ENCODE measurements at places on chromosomes 2 and 18.

- peaks cover 19% of the 10 kb centered on the region for H3K4me1 ChIP-seq
- H3K27me3 ChIP-seq = peaks cover under 1% of the 10 kb centered on the region
- peak overlapping the region; percentile 76 for H3K4me3 ChIP-seq
- DNase-seq = peak; percentile 19
- H3K27ac ChIP-seq = no peak overlapping the region
- H3K36me3 ChIP-seq = no peaks in the 10 kb centered on the region
Measured at GRCh38 chr18:25503567-25504081, 151.7 kb upstream of the ZNF521 start.

GRCh38 chr2:201513271-201513670 lies 61.7 kb downstream of the STRADB start:
- no peaks in the 10 kb centered on the region for H3K36me3 ChIP-seq
- no peaks in the 10 kb centered on the region for H3K4me1 ChIP-seq
- no peak overlapping the region for H3K27ac ChIP-seq
- H3K27me3 ChIP-seq = no peaks in the 10 kb centered on the region
- H3K4me3 ChIP-seq = no peak overlapping the region
- DNase-seq = no peak

GRCh38 chr18:37343542-37343851 lies 222.1 kb downstream of the CELF4 start:
- H3K27me3 ChIP-seq = peaks cover 55% of the 10 kb centered on the region
- no peak overlapping the region for H3K4me3 ChIP-seq
- no peak overlapping the region for H3K27ac ChIP-seq
- no peak for DNase-seq

DNA sequence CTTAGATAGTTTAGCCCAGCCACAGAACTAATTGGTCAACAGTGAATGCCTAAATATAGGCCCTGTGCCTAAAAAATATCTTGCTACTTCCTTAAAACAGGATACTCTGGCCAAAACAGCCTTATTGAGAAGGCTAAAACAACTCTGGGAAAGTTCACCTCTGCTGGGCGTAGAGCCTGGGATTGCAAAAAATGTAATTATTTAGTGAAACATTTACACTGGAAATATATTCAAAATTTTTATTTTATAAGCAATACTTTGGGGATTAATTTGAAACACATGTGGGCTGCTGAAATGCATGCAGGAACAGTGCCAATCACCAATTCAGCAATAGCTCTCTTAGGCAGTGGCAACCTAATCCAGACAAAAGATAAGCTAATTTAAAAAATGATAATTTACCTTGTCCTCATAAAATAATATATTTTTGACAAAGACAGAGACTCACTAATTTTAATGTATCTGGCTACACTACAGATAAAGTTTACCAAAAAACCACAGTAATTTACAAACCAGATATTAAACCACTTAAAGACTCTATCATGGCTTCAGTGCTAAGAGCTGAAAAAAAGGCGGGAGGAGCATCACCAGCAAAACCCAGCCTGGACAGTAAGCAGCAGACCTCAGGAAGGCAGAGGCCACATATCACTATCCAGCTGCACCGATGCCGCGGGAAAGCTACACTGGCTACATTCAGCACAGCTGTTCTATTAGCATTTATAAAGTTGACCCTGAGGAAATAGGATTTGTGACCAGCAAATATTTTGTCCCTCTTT lies 18.5 kb downstream of the TRAK2 start:
- H3K36me3 ChIP-seq = peaks cover 31% of the 10 kb centered on the region
- no peak overlapping the region for H3K27ac ChIP-seq
- H3K4me3 ChIP-seq = no peak overlapping the region
- peaks cover 7% of the 10 kb centered on the region for H3K27me3 ChIP-seq

DNA sequence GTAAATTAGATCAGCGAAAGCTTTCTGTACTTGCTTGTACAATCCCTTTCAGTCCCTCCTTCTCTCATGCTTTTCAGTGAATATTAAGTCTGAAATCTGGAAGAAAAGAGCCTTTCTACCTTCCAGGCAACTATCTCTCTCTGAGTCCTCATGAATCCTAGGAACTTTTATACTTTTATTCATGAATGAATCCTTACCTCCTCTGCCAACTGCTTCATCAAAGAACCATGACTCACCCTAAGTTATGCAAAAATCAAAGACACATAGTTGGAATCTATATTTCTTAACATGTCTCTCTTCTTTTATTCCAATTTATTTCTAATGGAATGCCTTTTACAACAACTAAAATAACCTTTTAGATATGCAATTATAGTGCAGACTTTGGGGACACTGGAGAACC lies 394.2 kb downstream of the CLIP4 start:
- no peaks in the 10 kb centered on the region for H3K4me1 ChIP-seq
- DNase-seq = no peak
- no peak overlapping the region for H3K4me3 ChIP-seq
- H3K36me3 ChIP-seq = no peaks in the 10 kb centered on the region
- no peak overlapping the region for H3K27ac ChIP-seq
- H3K27me3 ChIP-seq = peaks cover 7% of the 10 kb centered on the region

- H3K27ac ChIP-seq = no peak overlapping the region
- H3K4me1 ChIP-seq = no peaks in the 10 kb centered on the region
- no peaks in the 10 kb centered on the region for H3K36me3 ChIP-seq
Measured at GRCh38 chr18:6509417-6509816, 94.7 kb upstream of the L3MBTL4 start.

GRCh38 chr18:27991391-27991790 lies 185.5 kb downstream of the CDH2 start:
- H3K36me3 ChIP-seq = peaks cover 70% of the 10 kb centered on the region
- no peaks in the 10 kb centered on the region for H3K27me3 ChIP-seq
- no peak overlapping the region for H3K4me3 ChIP-seq
- H3K4me1 ChIP-seq = no peaks in the 10 kb centered on the region
- H3K27ac ChIP-seq = peak overlapping the region; percentile 41

DNA sequence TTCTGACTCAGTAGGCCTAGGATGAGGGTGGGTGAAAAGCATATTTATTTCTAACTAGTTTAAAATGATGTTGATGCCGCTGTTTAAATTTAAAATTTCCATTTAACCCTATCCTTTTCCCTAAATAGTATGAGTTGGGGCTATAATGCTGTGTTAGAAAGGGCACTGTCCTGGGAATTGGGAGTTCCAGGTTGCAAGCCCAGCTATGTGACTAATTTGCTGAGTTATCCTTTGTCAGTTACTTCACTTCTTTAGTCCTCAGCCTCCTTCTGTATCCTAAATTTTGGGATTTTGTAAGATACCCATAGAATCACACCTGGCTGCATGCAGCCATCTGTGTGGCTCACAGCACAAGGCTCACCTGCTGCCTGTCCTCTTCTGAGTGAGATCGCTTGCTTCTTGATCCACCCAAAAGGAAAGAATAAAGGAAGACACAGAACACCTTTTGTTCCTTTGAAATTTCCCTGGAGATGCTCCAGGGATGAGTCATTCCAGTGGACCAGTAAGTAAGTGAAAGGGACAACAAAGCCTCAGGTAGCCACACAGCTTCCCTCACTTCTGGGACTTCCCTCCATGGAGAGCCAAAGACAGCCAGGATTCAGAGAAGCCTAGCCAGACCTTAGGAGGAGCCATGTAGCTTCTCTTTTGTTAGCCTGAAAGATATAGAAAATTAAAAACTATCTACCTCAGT lies 97.2 kb downstream of the DTNA start:
- no peak overlapping the region for H3K4me3 ChIP-seq
- no peak for DNase-seq
- H3K36me3 ChIP-seq = no peaks in the 10 kb centered on the region
- H3K4me1 ChIP-seq = peaks cover 30% of the 10 kb centered on the region
- no peak overlapping the region for H3K27ac ChIP-seq

GRCh38 chr2:134712299-134712698 lies 6.5 kb downstream of the TMEM163 start:
- H3K27me3 ChIP-seq = peaks cover 59% of the 10 kb centered on the region
- H3K36me3 ChIP-seq = no peaks in the 10 kb centered on the region
- peaks cover 16% of the 10 kb centered on the region for H3K4me1 ChIP-seq
- H3K4me3 ChIP-seq = no peak overlapping the region
- H3K27ac ChIP-seq = no peak overlapping the region

DNA sequence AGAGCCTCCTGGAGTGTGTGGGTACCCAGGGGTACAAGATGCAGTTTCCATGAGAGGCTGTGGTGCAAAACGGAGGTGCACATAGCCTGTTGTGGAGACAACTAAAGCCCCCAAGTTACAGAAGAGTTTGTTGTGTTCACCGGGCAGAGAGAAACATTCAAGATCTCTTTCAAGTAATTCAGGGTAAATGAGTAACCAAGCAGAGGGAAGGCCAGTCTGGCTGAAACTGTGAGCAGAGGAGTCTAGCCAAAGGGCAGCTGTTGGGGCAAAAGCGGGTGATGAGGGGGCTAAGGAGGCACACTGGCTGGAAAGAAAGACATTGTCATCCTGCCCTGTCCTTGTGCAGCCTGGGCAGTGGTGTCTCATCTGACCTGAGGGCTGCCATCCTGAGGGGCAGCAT lies 52.0 kb downstream of the CXCR4 start:
- no peak overlapping the region for H3K27ac ChIP-seq
- no peak overlapping the region for H3K4me3 ChIP-seq
- no peak for DNase-seq

DNA sequence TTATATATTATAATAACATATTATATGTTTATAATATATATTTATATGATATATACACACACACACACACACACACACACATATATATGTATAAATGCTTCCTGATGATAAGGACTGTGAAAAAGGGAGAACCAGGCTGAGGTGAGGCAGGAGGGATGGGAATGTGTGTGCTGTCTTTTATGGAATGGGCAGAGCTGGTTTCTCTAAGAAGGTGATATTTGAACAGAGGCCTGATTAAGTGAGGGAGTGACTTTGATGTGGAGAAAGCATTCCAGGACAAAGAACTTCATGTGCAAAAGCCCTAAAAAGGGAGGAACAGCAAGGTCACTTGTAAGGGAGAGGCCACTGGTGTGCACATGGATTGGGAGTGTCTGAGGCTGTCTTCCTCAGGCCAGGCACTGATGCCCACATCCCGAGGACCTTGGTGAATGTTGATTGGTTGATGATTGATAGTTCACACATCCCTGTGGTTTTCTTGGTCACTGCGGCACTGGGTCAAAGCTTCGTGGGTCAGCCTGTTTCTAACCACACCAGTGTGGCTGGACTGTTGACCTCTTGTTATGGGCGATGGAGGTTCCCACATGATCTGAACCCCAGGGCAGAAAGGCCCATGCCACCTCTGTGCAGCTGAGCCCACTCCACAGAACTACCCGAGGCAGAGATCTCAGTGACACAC lies 196.9 kb downstream of the MYCN start:
- peaks cover 21% of the 10 kb centered on the region for H3K4me1 ChIP-seq
- H3K4me3 ChIP-seq = no peak overlapping the region
- DNase-seq = no peak
- no peaks in the 10 kb centered on the region for H3K36me3 ChIP-seq

DNA sequence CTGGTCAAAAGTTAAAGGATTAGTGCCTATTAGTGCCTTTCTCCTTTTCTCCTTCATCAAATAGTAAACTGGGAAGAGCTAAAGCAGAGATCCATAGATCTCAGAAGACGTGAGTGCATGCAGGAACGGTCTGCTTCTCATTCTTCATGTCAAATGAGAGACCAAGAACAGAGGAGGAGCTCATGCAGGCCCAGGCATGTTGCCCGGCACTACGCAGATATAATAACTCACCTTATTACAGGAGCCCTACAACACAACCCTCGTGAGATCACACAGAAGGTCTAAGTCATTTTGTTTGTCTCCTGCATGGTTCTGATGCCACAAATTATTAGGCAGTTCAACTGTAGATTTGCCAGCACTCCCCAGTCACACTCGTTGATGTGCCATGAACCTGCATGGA lies 71.8 kb downstream of the CMPK2 start:
- H3K4me3 ChIP-seq = no peak overlapping the region
- no peak overlapping the region for H3K27ac ChIP-seq
- H3K4me1 ChIP-seq = peaks cover 26% of the 10 kb centered on the region
- H3K27me3 ChIP-seq = peaks cover 21% of the 10 kb centered on the region
- H3K36me3 ChIP-seq = no peaks in the 10 kb centered on the region

DNA sequence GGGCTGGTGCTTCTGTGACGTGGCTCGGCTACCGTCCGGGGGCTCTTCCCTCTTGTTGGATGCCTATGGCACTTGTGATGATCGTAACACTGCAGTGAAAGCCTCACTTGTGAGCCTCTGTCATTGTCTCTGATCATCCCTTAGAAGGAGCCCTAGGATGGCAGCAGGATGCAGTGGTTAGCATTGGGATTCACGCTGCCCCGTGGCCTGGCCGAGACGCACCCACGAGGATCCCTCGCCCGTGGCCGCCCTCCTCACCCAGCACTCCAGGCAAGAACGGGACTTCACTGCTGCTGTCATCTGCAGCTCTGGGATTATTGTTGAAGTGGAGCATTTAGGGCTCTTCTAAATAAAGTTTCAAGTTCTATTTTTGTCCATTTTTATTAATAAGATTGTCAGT lies 46.8 kb upstream of the CTDP1 start:
- H3K27me3 ChIP-seq = peaks cover 18% of the 10 kb centered on the region
- no peak overlapping the region for H3K4me3 ChIP-seq
- peaks cover 10% of the 10 kb centered on the region for H3K4me1 ChIP-seq
- no peak overlapping the region for H3K27ac ChIP-seq

DNA sequence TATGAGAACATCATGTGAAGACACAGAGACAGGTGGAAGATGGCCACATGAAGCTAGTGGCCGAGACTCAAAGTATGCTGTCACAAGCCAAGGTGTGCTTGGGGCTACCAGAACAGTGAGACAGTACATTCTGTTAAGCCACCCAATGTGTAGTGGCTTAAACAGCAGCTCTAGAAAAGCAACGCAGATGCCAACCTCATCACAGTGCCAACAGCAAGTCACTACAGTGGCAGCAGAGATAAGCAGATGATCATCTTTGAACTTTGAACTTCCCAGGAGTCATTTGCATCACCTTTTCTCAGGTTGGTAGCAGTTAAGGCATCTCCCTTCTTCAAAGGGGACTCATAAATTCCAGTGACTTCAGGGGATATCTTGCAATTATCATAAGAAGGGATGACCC lies 394.4 kb downstream of the LRP1B start:
- no peak overlapping the region for H3K27ac ChIP-seq
- no peaks in the 10 kb centered on the region for H3K27me3 ChIP-seq
- no peaks in the 10 kb centered on the region for H3K36me3 ChIP-seq
- H3K4me1 ChIP-seq = no peaks in the 10 kb centered on the region

DNA sequence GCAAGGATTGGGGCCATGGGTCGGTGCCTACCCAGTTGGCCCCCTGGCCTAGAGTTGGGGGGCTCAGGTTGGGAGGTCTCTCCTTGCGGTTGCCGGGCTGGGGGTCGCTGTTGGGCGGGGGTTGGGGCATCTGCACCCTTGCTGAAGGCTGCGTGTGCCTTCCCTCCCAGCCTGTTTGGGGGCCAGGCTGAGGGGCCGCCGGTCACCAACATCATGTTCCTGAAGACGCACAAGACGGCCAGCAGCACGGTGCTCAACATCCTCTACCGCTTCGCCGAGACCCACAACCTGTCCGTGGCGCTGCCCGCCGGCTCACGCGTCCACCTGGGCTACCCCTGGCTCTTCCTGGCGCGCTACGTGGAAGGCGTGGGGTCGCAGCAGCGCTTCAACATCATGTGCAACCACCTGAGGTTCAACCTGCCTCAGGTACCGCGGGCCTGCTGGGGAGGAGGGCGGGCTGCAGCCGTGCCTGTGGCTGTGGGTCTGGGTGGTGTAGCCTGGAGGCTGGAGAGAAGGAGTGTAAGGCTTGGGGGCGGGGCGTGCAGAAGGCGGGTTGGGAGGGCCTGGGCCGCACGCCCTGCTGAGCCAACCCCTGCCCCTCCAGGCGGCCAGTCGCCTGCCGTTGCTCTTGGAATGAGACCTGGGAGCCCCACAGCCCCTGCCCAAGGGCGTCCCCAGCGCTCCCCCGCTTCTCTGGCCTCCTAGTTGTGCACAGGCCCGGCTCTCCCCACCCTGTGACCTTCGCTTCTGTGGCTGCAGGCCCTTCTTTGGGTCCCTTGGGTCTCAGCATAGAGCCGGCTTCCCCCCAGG lies 7.2 kb upstream of the NEU4 start:
- H3K36me3 ChIP-seq = no peaks in the 10 kb centered on the region
- H3K27ac ChIP-seq = no peak overlapping the region
- DNase-seq = peak; percentile 69
- peaks cover 49% of the 10 kb centered on the region for H3K4me1 ChIP-seq
- H3K27me3 ChIP-seq = no peaks in the 10 kb centered on the region

All from nephron progenitor cell (in vitro differentiated cells).